ENCODE measurements at places on chromosomes 7 and 10.
A peak's percentile ranks its signal among the peaks of the same experiment; 100 is the strongest.

DNA sequence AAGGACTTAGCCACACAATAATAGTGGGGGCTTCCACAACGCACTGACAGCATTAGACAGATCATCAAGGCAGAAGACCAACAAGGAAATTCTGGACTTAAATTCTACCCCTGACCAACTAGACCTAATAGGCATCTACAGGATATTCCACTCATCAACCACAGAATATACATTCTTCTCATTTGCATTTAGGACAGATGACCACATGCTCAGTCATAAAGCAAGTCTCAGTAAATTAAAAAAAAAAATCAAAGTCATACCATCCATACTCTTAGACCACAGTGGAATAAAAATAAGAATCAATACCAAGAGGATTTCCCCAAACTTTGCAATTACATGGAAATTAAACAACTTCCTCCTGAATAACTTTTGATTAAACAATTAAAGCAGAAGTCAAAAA, 155.9 kb downstream of the CDK14 start:
- no peak for DNase-seq

DNA sequence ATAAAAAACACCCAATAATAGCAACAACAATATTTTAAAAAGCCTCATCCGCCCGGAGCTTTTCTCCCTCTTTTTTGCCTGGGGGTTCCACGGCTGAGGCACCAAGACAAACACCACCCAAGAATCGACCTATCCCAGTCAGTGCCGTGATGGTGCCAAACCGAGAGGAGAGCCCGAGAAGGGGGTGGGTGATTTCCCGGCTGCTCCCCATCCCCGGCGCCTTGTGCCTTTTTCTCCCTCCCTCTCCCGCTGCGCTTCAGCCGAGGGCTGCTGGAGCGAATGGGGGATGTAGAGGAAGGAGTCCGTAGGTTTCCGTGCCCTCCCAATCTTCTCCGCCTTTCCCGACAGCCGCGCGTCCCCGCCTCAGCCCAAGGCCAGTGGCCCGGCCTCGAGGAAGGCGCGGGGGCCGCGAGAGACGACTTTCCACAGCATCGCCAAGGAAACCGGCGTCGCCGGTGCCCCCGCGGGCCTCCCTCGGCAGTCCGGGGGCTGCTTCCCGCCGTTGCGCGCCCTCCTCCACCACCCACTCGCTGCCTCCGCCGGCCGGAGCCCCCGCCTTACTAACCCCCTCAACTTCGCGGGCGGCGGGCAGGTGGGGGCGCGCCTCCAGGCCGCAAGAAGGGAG, 1.3 kb downstream of the EGR2 start:
- no peak for DNase-seq

GRCh38 chr7:69600710-69601519, 2.6 kb downstream of the AUTS2 start:
- no peak for DNase-seq

- DNase-seq: no peak
Observed at GRCh38 chr10:112756235-112756527, 193.9 kb upstream of the TCF7L2 start.

DNA sequence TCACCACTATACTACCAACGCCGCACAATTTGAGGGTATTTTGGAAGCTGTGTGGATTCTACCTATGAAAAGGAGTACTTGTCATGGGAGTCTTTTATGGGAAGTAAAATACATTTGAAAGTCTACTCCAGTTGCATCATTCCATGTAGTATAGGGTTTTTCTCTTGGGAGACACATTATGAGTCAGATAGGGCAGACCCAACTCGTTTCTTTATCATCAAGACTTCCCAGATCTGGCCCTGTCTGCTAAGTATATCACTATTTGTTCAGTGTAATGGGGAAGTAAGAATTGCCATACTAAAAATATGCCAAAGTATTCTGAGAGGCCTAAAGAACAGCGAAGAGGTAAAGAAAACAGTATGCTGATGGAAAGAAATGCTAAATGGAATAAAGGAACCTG, 144.2 kb downstream of the SPAG6 start:
- no peak for DNase-seq

DNA sequence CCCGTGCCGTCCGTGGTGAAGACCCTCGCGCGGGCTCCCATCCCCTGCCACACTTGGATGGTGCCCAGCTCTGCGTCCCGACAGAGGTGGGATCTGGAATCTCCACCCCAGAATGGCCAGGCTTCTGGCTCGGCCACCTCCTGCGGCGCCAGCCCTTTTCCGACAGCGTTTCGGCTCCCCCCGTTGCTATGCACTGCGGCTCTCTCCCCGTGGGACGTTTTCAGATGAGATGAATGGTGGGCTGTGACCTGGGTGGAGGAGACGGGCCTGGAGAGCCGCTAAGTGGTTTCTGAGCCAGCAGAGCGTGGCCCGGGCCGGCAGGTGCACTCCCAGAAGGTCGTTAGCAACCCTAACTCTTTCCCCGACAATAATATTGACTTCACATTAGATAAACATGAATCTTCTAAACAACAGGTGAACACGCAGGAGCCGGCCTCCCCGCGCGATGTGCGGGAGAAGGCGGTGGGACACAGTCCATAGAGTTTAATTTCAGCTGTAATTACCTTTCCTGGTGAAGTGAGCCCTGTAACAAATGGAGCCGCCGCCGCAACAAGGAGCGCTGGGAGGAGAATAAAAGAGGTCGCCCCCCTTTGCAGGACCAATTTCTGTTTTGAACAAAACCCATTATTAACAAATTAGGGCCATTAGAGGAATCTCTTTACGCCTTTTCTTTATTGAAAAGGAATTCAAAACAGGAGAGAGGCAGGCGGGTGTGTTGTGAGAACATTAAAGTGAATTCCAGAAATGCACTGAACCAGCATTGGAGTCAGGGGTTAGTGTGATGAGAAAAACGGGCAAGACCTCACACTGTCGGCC, 294.3 kb upstream of the PFKP start:
- no peak for DNase-seq

DNA sequence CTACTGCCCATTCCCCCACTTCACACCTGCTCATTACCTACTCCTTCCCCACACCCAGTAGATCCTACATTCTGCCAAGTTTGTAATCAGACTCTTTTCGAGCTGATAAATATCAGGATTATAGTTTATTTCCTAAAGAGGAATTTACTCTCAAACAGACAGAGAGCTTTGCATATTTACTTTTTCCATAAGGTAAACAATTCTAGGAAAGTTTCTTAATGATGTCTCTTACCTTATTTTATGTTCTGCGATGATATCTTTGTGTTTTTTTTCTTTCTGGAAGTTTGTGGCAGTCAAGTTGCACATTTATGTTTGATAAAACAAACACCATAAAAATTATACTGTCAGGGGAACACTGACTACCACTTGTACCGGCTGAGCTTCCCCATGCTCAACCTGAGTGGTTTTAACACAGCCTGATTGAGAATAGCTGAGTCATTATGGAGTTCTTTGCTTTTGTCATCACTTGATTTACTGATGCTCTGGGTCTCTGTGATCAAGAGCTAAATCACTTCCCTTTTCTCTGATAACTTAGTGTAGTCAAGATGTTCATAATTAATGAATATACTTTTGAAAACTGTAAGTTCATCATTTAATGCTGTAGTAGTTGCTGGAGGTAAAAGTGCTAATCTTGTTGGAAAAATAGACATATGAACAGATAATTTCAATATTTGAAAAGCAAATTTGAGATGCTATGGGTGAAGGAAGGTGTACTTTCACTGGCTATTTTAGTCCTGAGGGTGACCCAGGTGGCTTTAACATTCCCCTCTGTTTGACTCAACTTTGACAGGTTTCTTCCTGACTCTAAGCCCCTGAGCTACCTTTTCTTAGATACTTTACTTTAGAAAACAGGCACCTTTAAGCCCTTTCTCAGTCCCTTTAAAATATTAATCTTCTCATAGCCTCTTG, 1034.5 kb upstream of the LRRTM3 start:
- DNase-seq: peak; percentile 93

- DNase-seq: no peak
Observed at GRCh38 chr7:89316584-89317251, 521.2 kb upstream of the TEX47 start.

GRCh38 chr7:73768641-73769480, 1.2 kb downstream of the CLDN3 start:
- no peak for DNase-seq

GRCh38 chr10:29604291-29604825, 30.4 kb downstream of the SVIL start:
- DNase-seq: no peak

- DNase-seq: no peak
Observed at GRCh38 chr10:83122336-83122735, 1017.0 kb upstream of the GHITM start.

GRCh38 chr7:45922810-45923209, 1.7 kb upstream of the IGFBP3 start:
- no peak for DNase-seq

GRCh38 chr10:132162021-132162531, 24.7 kb upstream of the DPYSL4 start:
- DNase-seq: no peak

DNA sequence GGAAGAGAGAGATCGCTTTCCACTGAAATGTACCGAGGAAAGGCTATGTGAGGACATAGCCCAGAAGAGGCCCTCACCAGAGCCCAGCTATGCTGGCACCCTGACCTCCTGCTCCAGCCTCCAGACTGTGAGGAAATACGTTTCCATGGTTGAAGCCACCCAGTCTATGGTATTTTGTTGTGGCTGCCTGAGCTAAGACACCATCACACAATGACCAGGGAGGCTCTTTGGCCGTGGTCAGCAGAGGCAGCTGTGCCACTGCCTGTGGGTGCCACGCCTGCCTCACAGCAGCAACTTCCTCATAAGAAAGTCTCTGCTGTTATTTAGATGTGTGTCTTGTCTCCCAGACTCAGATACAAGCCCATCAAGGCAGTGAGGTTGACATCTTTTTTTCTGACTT, 182.7 kb upstream of the PLXNA4 start:
- DNase-seq: no peak

- no peak for DNase-seq
Observed at GRCh38 chr7:7665031-7665430, 24.5 kb downstream of the UMAD1 start.

- DNase-seq: no peak
Observed at GRCh38 chr7:121795736-121796135, 77.2 kb upstream of the PTPRZ1 start.

DNA sequence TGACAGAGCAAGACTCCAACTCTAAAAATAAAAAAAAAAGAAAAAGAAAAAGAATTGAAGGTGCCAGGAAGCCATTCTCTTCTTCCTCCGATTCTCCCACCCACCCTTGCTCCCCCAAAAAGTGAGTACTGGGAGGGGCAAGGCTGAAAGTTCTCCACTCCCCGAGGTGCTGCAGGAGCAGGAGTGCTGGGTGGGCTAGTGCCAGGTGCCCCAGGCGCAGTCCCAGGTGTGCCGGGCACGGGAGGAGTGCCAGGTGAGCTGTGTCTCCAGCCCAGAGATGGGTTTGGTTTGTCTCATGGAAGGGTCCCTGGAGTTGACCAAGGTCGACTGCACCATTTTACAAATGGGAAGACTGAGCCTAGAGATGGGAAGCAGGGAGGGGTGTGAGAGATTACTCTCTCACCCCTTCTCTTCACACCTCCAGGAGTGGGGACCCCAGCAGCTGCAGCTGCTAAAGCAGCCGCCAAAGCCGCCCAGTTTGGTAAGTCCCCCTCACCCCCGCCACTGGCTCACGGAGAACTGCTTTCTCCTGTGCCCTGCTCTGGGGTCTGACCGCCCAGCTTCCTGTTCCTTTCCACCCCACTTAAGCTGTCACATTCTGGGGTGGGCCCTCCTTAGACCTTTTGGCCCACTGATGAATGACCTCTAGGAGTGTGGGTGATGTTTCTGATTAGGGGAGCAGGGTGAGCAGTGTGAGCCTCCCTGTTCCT, 26.2 kb upstream of the LIMK1 start:
- DNase-seq: no peak

DNA sequence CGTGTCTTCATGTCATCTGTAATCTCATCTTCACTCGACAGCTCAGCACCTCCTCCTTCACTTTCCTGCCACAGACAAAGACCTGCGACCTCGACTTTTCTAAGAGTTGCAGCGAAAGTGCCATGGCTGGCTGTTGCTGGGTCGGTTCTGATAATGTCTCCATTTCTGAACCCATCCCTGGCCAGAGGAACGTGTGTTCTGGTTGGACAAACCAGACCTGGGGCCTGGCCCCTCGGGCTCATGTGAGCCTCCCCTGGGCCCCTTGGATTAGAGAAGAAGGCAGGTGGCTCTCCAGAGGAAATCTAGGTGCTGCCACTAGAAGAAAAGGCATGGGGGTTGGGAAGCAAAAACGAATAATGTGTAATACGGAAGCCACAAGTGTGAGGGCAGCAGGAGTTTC, 273.7 kb downstream of the GLRX3 start:
- no peak for DNase-seq

DNA sequence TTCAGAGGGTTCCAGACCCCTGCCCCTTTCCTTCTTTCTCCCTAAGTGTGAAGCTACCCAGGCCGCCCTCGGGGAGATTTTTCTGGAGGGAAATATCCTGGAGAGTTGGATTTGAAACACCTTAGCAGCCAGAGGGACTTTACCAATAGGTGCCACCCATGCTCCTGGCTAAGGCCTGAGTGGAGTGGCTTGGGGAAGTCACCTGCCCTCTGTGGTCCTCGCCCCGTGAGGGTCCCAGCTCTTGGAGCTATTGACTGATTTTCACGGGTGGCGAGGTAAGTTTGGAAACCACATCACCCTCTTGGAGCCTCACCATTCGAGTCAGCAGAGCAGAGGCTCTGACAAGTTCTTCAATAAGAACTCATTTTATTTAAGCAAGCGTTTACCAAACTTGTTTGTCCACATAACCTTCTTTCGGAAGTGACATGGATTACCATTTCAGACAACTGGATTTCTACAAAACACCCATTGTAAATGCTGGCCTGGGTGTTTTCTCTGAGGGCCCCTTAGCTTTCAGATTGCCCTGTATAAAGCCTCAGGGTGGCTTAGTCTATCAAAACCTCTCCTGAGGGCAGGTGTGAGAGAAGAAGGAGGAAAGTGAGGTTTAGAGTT, 20.4 kb downstream of the AQP1 start:
- DNase-seq: no peak

DNA sequence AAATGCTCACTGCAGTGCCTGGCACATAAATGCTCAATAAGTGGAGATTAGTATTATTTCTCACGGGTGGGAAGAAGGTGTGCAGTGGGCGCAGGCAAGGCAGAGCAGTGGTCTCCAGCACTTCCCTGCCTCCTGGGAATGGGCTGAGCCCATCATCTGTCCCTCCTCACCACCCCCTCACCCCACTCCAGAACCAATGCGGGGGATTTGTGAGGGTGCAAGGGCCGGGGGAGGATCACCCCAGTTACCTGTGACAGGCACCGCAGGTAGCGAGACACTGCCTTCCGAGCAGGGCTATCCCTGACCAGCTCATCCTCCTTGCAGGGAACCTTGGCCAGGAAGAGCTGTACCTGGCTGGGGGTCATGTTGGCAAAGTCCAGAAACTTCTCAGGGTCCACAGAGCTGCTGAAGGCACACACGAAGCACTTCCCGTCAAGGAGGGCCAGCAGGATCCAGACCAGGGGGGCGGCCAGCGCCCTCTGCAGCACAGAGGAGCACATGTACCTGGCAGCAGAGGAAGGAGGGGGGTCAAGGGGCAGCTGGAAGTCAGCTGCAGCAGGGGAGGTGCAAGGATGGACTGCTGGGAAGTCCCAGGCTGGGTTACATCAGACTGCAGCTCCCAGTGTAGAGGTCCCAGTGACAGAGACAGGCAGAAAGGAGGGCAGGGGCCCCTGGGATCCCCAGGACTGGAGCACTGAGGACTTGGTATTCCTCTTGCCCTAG, 2.8 kb downstream of the CALHM3 start:
- no peak for DNase-seq

Data from LNCaP clone FGC (cell line).